Effector CD4-positive, alpha-beta T cell (primary cell): ENCODE measurements at places on chromosomes 11 and 22.
A peak's percentile ranks its signal among the peaks of the same experiment; 100 is the strongest.

DNA sequence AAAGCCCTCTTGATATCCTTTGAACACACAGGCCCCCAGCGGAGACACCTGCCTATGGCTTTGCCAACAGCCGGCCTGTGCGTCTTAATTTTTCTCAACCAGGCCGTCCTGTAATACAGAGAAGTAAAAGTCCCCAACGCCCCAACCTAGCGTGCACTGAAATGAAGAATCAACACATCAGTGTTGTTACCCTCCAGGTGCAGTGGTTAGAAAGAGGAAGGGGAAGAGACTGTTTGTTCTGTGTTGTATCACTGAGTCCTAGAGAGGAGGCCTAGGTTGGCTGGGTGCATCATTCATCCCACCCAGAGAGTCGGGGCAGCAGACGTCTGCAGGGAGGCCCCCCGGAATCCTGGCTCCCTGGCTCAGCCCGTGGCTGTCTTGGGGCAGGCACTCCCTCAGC is 25.7 kb downstream of the SGSM1 start:
- no peak for DNase-seq

- DNase-seq: no peak
Observed at GRCh38 chr22:37208401-37209139, 3.7 kb downstream of the SSTR3 start.

DNA sequence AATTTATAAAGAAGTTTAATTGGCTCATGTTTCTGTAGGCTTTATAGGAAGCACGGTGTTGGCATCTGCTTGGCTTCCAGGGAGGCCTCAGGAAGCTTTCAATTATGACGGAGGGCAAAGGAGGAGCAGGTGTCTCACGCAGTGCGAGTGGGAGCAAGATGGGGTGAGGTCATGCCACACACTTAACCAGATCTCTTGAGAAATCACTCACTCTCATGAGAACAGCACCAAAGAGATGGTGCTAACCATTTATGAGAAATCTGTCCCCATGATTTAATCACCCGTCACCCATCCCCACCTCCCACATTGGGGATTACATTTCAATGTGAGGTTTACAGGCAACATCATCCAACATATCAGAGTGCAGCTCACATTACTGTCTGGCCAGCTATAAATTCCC is 103.5 kb downstream of the ARHGAP8 start:
- DNase-seq: no peak

DNA sequence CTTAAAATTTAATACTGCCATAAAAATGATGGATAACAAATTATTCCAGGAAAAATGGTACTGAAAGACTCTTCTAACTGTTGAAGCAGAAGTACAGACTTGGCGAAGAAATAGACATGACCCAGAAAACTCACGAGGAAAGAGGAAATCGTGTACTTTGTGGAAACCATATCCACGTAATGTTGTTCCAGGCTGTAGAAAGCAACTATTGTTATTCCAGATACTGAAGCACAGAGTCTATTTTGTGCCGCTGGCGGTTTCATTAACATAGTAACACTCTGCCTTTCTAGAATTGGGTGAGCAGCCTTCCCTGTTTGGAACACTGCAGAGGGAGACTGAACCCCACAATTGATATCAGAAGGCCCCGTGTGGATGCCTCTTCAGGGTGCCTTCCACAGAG is 310.6 kb downstream of the TBC1D22A start:
- DNase-seq: no peak

DNA sequence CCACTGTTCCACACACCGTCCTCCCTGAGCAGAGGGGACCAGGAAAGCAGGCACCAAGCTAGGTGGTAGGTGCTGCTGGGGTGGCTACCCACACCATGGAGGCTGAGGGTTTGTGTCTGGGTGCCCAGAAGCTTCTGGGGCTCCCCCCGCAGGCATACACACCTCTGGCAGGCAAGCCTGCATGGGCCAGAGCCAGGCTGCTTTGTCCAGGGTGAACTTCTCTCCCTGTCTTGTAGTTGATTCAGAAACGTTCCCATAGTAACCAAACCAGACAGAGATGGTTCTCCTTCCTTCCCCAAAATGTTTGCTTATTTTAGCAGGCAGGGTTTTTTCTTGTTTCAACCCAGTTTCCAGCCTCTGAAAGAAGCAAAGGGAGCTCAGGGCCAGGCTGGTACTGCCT is 40.9 kb upstream of the SUSD2 start:
- DNase-seq: no peak

DNA sequence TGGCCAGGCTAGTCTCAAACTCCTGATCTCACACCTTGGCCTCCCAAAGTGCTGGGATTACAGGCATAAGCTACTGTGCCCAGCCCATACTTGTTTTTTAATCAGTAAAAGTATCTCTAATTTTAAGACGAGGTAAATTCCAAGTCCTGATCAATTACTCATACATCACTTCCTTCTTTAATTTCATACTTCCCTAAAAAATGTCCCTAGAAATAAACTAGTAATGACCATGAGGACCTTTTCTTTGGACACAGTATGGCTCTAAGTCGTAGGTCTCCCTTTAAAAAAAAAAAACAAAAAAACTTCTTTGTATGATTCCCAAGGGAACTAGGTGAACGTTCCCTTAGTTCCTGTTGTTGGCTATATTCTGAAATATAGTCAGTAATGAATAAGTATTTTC is 29.8 kb downstream of the NUP98 start:
- DNase-seq: no peak

DNA sequence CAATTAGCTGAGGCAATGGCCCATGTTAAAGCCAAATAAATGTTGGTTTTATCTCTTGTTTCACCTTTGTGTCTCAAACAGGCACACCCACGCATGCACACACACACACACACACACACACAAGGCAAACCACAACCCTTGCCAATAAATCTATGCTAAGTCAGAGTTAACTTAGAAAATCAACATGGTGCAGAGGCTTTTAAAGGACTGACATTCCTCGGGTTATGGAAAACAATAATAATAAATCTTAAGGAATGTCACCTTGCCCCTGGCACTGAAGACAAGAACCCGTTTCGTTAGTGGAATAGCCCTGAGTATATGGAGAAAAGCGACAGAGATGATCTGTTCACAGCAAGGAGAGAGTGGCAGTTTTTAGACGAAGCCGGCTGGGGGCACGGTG is 326.3 kb downstream of the NTM start:
- DNase-seq: no peak

DNA sequence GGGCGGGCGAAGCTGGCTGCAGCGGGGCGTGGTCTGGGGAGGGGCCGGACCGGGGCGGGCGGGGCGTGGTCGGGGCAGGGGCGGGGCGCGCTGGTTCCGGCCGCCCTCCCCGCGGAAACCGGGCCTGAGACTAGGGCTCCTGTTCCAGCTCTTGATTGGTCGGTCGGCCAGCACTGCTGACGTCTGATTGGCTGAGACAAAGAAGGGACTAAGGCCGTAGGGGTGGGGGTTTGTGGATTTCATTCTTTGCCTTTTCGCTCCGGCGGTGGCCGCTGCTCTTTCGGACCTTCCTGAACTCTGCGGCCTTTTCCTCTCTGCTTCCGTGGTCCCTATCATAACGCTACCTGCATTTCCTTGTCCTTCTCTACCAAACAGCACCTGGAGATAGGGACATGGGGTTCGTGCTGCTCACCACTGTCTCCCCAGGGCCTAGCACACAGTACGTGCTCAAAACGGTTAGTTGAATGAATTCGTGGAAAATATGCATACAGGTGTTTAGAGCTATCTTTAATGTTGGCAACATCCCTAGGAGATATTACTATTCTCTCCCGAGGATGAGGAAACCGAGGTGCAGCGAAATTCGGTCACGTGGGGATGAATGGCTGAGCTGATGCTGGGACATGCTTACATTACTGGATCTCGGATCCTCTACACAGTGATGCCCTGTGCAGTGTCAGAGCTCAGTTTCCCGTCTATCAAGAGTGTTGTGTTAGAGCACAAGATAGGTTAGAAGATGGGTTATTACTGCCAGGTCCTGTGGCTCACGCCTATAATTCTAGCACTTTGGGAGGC is 62.8 kb downstream of the NFAM1 start:
- peak; percentile 75 for DNase-seq

GRCh38 chr11:2264366-2265053 is 5.9 kb downstream of the ASCL2 start:
- DNase-seq: no peak
